Pulmonary artery endothelial cell (primary cell): ENCODE measurements at places on chromosomes 6 and 20. TPM values are rescaled to one million over a fixed set of nuclear protein-coding genes. Genes with fewer than 3 reads are reported as not detected.

Gene COL10A1
- total RNA-seq, result not detected in 2 replicates

Gene LTB
- 1.6 and 2.2 TPM in 2 replicates for total RNA-seq

Gene MCHR2
- not detected in 2 replicates for total RNA-seq

Gene BCAS4
- 1.6 and 2.5 TPM in 2 replicates for total RNA-seq

Gene SLC22A1
- 0.07 TPM in 1 of 2 replicates, not detected in the other for total RNA-seq

Gene CLVS2
- not detected in 2 replicates for total RNA-seq

Gene OR2H1
- not detected in 2 replicates for total RNA-seq

Gene ERGIC3
- 254 and 305 TPM in 2 replicates for total RNA-seq
